ENCODE measurements at places on chromosomes 16 and 17.
A peak's percentile ranks its signal among the peaks of the same experiment; 100 is the strongest.

- no peak for DNase-seq
Measured at GRCh38 chr16:89864527-89864820, 8.9 kb upstream of the TCF25 start.

GRCh38 chr17:1693339-1693738, 8.7 kb upstream of the PRPF8 start:
- DNase-seq, result no peak

GRCh38 chr16:71628810-71629209, 2.8 kb downstream of the MARVELD3 start:
- DNase-seq, result no peak

DNA sequence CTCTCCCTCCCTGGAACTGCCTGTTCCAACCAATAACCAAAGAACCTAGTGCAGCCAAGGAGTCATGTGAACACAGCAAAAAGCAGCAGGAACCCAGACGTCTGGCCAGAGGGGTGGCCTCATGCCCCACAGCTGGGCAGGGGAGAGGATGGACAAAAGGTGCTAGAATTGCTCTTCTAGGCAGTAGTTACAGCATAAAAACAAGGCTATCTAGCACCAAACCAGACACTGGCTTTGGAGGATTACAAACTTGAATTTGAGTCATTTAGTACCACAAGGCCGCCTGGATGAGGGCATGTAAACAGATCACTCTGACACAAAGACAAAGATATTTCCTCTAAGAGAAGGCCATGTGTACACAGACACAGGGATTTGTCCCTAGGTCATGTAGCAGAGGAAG, 423.3 kb upstream of the MAF start:
- no peak for DNase-seq

- DNase-seq, result no peak
Measured at GRCh38 chr16:54049591-54050458, 236.8 kb downstream of the IRX3 start.

- DNase-seq, result no peak
Measured at GRCh38 chr17:2238432-2239169, 65.0 kb downstream of the SMG6 start.

GRCh38 chr16:20952139-20952920, 51.8 kb downstream of the LYRM1 start:
- DNase-seq, result no peak

GRCh38 chr16:5022521-5022920, 11.2 kb downstream of the NAGPA start:
- DNase-seq, result no peak

DNA sequence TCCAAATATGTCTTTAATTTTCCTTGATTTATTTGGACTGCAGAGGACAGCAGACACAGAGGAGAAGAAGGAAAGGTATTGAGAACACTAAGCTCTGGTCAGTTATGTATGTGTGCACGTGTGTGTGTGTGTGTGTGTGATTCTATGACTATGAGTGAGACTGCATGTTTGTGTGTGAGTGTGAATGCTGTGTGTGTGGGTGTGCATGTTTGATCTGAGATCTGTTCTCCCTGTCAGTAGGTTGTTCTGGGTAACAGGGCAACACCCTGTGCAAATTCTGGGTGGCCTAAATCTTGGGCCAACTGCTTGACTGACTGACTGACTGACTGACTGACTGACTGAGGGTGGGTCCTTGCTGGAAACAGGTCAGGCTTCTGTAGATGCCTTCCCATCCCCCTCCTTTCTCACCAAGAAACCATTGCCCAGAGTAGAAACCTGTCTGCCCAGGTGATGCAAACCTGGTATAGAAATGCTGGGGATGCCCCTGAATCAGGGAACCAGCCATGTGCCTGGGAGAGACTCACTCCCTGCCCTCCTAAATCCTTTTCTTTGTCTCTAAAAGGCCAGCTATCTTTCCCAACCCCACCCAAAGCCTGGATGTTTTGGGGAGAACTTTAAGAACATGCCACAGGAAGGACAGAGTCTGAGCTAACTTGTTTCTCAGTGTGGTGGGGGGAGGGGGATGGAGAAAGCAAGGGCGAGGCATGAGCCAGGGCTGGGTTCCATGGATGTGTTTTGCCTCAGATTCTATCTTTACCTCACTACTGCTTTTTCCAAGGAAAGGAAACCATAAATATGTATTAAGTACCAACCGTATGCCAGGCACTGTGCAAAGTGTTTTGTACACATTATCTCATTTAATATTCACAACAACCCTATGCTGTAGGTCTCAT, 4.5 kb upstream of the NR1D1 start:
- DNase-seq, result no peak

GRCh38 chr17:68973098-68973846, 18.1 kb upstream of the ABCA8 start:
- no peak for DNase-seq

- no peak for DNase-seq
Measured at GRCh38 chr16:67546761-67547422, 15.4 kb upstream of the CTCF start.

DNA sequence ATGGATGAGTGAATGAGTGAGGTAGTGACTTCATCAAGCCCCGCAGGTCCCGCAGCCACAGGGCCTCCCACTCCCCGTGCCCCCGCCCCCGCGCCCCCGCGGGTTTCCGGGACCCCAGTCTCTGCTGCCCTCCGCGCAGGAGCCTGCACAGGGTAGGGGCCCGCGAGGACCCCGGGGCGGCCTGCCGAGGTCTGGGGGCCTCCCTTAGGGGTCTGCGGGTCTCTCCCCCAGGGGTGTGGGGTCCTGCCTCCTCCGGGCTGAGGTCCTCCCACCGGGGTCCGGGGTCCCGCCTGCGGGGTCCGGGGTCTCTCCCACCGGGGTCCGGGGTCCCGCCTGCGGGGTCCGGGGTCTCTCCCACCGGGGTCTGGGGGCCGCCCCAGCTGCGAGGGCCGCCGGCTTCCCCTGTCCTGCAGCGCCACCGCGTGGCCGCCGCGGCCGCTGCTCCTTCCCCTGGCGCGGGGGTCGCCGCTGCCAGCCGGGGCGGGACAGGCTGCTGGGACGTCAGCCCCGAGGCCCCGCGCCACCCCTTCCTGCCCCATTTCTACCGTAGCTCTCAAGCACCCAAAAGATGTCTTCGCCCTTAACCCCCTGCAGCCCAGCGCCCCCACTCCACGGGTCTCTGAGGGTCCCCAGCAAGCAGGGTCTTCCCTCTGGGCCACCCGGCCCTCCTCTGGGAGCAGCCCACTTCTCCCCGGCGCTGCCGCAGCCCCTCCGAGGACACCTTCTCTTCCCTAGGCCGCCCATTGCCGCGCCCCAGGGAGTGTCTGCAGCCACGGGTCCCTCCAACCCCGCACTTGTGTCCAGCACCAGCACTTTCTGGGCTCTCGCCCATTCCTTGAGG, 10.4 kb upstream of the CHMP6 start:
- DNase-seq, result peak; percentile 20

DNA sequence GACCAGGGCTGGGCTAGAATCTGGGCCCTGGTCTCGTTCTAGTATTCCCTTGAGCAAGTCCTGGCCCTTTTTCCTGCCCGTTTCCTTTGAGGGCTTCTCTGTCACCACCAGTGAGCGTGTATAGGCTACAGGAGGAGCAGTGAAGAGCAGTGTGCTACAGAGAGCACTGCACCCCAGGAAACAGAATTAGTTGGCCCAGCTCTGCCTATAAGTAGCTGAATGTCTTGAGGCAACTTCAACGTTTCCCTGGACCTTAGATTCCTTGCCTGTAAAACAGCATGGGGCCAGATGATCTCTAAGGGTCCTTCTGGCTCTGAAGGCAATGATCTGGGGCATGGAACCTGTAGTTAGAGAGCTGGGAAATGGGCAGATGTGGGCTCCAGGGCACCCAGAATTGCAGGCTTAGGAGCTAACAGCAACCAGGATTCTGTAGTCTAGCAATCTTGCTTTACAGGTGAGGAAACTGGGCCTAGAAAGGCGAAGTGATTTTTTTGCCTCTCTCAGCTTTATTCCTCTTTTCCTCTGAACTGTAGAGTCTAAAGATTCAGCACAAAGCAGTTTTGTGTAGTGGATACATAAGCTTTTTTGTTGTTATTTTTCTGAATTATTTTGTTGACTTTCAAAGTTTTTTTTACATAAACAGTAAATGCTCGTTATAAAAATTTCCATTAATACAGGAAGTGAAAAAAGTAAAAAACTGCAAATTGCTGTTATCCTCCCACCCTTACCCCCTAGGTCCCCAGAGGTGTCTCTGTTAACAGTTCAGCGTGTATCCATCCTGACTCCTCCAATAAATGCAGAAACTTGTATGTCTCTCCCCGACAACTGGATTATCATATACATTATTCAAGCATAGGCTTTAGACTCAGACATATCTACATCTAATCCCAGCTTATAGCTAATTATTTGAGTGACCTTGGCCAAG, 1.7 kb upstream of the MYL4 start:
- DNase-seq, result no peak

- no peak for DNase-seq
Measured at GRCh38 chr17:16191604-16192003, 23.7 kb downstream of the NCOR1 start.

GRCh38 chr17:77287432-77288068, 146.8 kb downstream of the SEC14L1 start:
- no peak for DNase-seq

- no peak for DNase-seq
Measured at GRCh38 chr17:64180089-64181073, 50.4 kb upstream of the ERN1 start.

DNA sequence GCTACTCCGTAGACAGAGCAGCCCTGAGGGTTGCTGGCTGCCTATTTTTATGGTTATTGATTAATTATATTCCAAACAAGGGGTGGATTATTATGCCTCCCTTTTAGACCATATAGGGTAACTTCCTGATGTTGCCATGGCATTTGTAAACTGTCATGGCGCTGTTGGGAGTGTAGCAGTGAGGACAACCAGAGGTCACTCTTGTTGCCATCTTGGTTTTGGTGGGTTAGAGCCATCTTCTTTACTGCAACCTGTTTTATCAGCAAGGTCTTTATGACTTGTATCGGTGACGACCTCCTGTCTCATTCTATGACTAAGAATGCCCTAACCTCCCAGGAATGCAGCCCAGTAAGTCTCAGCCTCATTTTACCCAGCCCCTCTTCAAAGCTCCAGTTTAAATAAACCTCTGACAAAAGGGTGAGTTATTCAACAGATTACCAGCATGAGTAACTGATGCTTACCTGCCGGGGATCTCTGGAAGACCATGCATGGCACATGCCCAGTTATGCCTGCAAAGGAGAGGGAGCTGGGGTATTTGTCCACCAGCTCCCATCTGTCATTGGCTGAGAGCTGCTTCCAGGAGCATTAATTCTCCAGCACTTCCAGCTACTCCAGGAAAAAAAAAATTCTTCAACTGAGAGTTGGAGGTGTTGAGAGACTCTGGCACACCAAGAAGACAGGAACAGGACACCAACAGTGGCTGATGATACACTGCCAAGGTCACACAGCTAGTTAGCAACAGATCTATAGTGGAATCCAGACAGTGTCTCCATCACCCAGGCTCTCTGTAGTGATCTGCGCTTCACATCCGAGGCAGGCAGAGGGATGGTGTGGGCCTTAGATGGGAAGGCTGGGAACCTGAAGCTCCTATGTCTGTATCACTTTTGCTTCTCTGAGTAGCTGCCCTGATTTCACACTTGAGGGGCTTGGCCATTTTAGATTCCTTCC, 36.6 kb upstream of the IL21R start:
- no peak for DNase-seq

DNA sequence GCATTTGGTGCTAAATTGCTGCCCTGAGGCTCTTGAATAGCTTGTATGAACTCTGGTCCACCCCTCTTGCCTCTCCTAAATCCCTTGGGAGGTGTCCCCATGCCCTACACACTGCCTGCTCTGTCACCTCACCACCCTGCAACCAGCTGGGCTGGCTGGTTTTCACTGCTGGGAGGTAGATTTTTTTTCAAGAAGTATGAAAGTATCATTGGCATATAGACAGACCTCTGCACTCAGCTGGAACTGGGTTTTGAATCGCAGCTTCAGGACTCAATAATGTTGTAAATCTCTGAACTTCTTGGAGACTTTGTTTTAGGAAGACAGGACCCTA, 184.9 kb downstream of the MSI2 start:
- DNase-seq, result no peak

- no peak for DNase-seq
Measured at GRCh38 chr17:67470163-67470562, 93.1 kb downstream of the PITPNC1 start.

DNA sequence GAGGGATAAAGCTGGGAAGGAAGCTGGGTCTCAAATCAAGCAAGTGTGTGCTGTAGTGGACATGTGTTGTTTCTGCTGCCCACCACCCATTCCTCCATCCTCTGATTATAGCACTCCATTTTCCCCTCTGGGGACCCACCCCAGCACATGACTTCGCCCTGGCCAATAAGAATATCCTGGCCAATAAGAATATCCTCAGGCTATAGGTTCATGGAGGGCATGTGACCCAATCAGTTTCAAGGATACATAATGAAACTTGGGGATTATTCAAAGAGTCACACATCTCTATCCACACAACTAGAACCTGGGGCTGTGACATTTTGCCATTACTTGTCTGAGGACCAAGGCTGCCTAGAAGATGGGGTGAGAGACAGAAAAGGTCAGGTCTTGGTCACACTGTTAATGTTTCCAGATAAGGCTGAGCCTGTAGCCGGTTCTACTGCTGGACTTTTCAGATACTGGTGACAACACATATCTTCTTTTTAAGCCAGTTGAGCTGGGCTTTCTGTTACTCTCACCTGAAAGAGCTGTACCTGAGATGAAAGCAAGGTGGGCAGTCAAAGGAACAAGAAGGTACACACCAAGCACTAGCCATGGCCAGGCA, 33.7 kb downstream of the MYO18A start:
- no peak for DNase-seq

GRCh38 chr16:84785843-84786581, 33.8 kb upstream of the CRISPLD2 start:
- no peak for DNase-seq

- no peak for DNase-seq
Measured at GRCh38 chr16:7755347-7755882, 422.8 kb downstream of the RBFOX1 start.

GRCh38 chr17:9185688-9186284, 164.5 kb downstream of the NTN1 start:
- DNase-seq, result no peak

GRCh38 chr17:6350806-6351205, 84.1 kb downstream of the AIPL1 start:
- DNase-seq, result no peak

DNA sequence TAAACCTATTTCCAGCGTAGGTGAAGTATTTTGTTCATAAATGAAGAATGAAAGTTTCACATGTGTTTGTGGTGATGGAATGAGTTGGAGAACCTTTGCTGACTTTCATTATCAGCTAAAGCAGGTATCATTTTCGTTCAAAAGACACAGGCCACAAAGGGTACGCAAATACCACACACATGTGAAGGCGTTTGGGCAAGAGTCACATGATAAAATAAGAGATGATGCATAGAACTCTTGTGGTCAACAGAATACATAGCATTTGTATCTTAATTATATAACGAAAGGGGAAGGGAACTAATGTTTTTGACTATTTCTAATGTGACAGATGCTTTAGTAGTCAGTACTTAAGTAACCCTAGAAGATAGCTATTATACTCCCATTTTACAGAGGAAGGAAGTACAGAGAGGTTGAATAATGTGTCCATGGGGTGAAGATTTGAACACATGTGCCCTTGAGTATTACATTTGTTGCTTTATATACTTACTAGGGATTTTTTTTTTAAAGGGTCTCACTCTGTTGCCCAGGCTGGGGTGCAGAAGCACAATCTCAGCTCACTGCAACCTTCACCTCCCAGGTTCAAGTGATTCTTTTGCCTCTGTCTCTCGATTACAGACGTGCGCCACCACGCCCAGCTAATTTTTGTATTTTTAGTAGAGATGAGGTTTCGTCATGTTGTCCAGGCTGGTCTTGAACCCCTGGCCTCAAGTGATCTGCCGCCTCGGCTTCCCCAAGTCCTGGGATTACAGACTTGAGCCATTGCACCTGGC, 4.8 kb downstream of the RPA1 start:
- DNase-seq, result no peak

GRCh38 chr17:39664581-39665561, at the start of gene TCAP:
TSS of gene TCAP (plus strand) at chr17:39665349. CDS start at chr17:39665360, 11 bp downstream.
- no peak for DNase-seq

Measured in stimulated activated CD8-positive, alpha-beta memory T cell treated with anti-CD3 and anti-CD28 coated beads, Interleukin-2, amount 100 ng/mL, for 48 hours (primary cell).